ENCODE measurements at places on chromosomes 4 and X. TPM values are rescaled to one million over a fixed set of nuclear protein-coding genes. Genes with fewer than 3 reads are reported as not detected.

DNA sequence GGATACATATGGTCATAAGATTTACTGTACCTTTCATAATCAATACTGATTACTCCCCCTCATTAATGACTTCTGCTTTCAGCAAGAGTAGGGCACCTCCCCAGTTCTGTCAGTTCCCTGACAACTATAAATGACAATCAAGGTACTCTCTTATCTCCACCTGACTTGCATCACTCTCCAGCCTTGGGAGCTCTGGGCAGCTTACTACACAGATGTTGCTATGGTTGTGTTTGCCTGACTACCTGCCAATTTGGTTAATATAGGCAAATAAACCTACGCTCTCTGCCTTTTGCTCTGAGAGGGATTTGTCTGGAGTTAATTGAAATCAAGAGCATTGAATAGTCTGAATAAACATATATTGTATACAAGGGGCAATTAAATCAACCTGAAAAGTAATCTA, 22.8 kb upstream of the MAP7D3 start:
- ATAC-seq = no peak

GRCh38 chr4:93416344-93417128, 412.0 kb upstream of the ATOH1 start:
- ATAC-seq = no peak

DNA sequence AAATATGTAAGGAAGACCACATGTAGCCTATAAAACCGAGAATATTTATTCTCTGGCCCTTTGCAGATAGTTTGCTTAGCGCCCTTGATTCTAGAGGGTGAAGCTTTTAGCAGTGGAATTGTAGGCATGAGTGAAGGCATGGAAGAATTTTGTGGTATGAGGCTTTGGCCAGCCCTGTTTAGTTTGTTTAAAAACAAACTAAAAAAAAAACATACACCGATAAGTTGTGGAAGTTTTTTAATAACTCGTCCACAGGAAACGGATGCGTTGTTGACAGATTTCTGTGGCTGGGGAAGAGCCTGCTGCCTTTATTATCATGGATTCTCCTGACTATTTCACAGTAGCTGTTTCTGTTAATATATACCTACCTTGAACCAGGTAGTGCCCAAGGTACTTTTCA, 194.7 kb upstream of the LNX1 start:
- no peak for ATAC-seq

GRCh38 chrX:83934220-83934619, 73.3 kb downstream of the CYLC1 start:
- no peak for ATAC-seq

- ATAC-seq = no peak
These were observed 235.4 kb upstream of the FGF13 start for GRCh38 chrX:138946926-138947325.

- ATAC-seq = peak; percentile 94
These were observed 485 bp upstream of the CCNG2 start for GRCh38 chr4:77156533-77156911.

DNA sequence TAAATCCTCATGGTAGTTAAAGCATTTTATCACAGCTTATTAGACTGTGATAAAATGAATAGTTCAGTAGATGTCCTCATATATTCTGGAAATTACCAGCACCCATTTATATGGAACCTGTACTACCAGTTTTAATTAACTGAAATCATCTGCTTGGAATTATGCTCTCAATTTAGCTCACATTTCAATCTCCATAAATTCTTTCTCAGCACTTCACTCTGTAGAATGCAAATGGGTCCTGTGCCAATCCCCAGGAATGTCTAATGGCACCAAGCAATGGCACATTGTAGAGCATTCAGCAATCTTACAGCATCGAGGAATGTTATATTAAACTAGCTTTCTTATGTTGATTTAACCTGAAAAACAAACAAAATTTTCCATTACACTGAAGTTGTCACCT, 355.1 kb downstream of the PDHA2 start:
- no peak for ATAC-seq

DNA sequence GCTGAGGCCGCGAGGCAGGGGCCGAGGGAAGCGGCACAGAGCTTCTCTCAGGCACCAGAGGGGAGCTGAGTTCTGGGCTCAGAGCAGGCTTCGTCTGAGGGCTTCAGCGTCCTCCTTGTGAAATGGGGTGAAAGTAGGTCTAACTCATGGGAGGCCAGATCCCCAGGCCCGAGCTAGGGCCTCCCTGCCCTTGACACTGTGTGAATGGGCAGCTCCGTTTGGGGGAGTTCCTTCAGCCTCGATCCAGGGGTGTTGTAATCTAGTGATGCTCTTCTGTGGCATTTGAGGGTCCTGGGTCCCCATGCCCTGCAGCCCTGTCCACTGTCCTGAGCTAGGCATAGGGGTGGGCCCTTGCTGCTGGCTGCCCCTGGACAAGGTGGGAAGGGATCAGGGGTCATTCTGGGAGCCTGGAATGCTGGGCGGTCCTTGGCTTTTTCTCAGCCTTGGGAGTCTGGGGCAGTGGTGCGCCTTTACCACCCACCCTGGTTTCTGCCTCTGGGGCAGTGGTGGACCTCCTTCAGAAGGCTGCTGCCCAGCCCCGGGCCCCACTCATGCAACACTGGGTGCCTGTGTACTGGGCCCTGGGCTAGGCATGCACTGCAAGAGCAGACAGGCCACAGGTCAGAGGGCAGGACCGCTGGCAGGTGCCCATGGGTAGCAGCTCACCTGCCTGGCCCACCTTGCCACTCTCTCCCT, 4.1 kb downstream of the SH3BP2 start:
- no peak for ATAC-seq

Gene CXorf49
- total RNA-seq = not detected

Gene GLRA2
- not detected for total RNA-seq

Gene TGIF2LX
- total RNA-seq = not detected

Gene CAPN6
- total RNA-seq = not detected

Gene UGT2B15
- total RNA-seq = not detected

Gene EPGN
- not detected for total RNA-seq

Gene FAM184B
- total RNA-seq = not detected

Gene GABRE
- not detected for total RNA-seq

Gene CXCL5
- total RNA-seq = not detected

All from activated T-helper 17 cell treated with anti-CD3 and anti-CD28 coated beads, Interleukin-2, amount 50 U/mL, for 72 hours (primary cell).